Tibial artery (tissue), 4 donors: ENCODE measurements at places on chromosomes 4 and X.

GRCh38 chr4:145867406-145867805, 71.2 kb downstream of the ZNF827 start:
- no peak for DNase-seq

DNA sequence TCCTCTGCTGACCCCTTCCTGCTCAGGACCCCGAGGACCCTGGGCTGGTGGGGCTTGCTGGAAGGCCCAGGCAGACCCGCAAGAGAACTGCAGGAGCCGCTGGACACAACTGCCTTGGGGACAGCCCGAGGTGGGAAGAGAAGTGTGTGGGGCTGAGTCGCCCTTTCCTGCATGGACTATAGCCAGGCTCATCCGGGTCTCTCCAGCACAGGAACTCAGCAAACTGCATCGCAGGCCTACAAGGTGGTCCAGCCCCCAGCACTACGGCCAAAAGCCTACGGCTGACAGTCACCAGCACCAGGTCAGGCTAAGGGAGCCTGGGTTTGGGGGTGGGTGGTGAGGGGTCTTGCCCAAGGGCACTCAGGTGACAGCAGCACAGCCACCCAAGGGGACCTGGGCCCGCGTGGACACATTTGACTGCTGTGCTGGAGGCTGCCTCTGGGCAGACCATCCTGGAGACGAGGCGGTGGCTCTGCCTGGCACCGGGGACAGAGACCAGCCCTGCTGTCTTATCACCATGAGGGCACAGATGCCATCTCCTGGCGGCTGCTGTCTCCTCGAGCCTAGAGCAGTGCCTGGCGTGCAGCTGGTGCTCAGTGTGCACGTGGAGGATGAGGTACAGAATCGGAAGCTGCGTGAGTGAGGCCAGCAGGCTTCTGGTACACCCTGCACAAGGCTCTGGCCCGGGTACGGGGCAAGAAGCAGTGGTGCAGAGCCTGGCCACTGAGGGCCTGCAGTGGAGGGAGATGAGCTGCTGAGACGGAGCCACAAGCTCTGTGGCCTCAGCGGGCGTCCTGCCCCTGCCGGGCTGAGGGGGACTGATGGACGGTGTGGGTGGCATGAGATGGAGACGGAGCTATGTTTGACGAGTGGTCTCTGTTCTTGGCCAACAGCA, 15.1 kb downstream of the LRPAP1 start:
- no peak for DNase-seq

GRCh38 chrX:69387567-69388487, 116.3 kb upstream of the NALF2 start:
- no peak for DNase-seq

- peak; percentile 72 for DNase-seq
Measured at GRCh38 chr4:78971326-78971725, 32.1 kb upstream of the PAQR3 start.

- DNase-seq = no peak
Measured at GRCh38 chr4:181559637-181560036, 683.6 kb upstream of the TENM3 start.

GRCh38 chr4:147732518-147733235, 789 bp downstream of the ARHGAP10 start:
- DNase-seq = no peak
